Astrocyte (in vitro differentiated cells and primary cell): ENCODE measurements at places on chromosomes 7 and 10. TPM values are rescaled to one million over a fixed set of nuclear protein-coding genes. Genes with fewer than 3 reads are reported as not detected.

The LRRC17 gene
- 61.2 and 63.4 TPM in 2 replicates for total RNA-seq

GRCh38 chr7:115183431-115184057, 261.6 kb downstream of the MDFIC start:
- peak; percentile 72 for DNase-seq

DNA sequence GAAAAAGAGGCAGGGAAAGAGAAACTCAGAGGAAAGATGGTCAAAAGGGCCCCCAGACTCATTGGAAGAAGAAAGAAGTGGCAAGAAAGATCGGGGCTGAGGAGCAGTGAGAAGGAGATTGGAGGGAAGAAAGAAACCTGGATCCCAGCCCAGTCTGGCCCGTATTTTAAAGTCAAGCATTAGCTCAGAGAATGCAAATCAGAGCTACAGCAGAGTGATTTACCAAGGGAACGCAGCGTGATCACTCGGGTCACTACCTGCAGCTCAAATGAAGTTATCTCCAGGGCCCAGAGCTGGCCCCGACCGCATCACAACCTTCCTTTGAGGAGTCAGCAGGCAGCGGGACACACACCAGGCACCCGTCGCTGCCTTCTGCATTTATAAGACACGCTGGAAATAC, 72.8 kb downstream of the CARD11 start:
- no peak for DNase-seq

The TMEM139 gene
- total RNA-seq: 0.20 TPM in 1 of 2 replicates, not detected in the other

GRCh38 chr10:124906551-124907001, 35.3 kb upstream of the ZRANB1 start:
- peak; percentile 92 for DNase-seq

GRCh38 chr7:7565746-7566650, 686 bp upstream of the MIOS start:
- DNase-seq: peak; percentile 3

DNA sequence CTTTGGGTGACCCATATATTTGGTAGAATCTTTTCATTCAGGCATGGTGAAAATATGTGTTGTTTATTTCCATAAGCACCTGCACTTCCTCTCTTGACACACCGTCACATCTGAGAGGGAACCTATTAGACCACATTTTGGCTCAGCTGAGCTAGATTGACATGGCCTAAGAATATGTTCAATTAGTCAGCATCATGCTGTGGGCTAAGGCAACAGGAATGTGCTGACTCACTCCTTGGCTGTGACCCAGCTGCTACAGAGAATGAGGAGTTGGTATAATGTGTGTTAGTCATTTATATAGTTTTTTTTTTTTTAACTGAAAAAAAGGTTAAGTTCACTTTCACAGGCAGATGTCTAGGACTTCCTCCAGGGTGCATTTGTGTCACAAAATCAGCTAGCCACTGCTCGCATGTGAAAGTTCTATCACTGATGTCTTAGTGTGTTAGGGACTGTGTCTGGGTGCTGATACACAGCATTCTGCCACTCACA, 180.6 kb downstream of the SEMA3E start:
- peak; percentile 98 for DNase-seq

The PDE1C gene
- 14.9 and 31.6 TPM in 2 replicates for total RNA-seq

DNA sequence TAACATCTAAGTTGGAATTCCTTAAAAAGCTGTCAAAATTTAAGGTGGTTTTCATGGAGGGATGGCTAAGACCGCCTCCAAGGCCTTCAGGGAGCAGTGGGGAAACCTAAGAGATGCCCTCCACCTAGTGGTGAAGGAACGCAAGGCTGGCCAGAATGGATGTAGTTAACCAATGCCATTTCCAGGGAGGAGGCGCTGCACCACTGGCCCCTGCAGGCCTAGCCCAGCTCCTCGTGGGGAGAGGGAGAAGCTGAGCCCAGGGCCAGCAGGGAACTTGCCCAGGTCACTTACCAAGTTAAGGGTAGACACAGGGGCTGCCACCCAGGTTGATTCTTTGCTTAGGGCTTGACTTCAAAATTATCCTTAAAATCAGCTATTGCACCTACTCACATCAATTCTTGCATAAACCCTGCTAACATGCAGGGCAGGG, 32.0 kb downstream of the FIGNL1 start:
- DNase-seq: peak; percentile 54

DNA sequence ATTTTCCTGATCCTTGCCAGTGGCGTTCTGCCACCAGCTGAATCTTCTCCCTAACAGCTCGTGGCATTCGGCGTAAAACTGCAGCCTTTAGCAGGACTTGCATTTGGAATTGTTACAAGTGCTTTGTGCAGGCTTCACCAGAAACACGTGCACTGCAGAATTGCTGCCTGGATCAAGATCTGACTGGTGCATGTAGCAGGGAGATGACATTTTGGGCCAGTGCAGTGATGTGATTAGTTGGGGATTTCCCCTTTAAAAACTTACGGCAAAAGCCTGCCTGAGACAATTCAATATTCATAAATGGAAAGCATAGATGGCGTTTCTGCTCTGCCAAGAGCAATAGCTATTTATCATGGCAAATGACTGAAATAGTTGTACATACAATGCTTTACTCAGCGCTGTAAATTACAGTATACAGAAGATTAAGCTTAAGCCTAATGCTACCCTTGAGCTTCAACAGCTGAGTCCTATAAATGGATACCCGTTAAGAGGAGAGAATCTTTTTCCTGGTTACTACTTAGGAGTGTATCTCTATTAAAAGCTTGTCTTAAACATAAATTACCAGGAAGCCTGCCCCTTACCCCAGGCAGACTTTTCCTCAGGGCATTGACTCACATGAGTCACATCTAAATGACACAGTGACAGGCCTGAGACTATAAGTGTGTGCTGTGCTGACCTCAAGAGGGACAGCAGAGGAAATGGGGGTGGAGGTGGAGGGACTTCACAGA, 106.3 kb downstream of the ATXN7L1 start:
- peak; percentile 12 for DNase-seq

The SPDYE3 gene
- not detected in 2 replicates for total RNA-seq

DNA sequence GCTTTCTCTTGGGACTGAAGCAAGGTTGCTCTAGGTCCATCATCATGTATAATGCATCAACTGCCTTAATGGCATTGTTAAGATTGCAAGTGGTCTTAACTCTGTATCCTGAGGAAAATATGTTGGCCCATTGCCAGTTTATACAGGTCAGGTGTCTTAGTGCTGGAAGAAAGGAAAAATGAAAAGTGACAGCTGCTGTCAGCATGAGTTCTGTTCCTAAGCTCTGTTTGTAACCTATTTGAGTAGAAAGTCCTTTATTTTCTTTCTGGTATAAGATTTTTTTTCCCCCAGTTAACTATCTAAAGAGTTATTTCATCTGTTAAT, 127.2 kb downstream of the SRI start:
- no peak for DNase-seq

The VIPR2 gene
- 0.43 and 0.68 TPM in 2 replicates for total RNA-seq

DNA sequence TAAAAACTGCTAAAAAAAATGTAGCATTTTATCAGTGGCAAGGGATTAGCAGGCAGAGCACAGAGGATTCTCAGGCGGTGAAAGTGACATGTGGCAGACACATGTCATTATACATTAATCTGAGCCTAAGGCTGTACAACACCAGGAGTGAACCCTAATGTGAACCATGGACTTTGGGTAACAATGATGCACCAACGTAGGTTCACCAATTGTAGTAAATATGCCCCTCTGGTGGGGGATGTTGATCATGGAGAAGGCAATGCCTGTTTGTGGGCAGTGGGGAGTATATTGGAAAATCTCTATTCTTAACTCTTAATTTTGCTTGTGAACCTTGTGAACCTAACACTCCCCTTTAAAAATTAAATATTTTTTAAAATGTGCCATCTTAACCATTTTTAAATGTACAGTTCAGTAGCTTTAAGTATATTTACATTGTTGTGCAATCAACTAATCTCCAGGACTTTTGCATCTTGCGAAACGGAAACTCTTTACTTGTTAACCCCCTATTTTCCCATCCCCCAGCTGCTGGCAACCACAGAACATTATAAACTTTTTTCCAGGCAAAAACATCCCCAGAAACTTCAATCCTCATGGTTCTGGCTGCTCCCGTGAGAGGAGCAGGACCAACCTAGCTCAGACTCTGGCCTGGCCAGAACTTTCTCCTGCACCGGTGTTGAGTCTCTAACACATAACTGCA, 29.9 kb downstream of the LRRC20 start:
- no peak for DNase-seq

The HECW1 gene
- 2.3 and 3.3 TPM in 2 replicates for total RNA-seq

- no peak for DNase-seq
These were observed 33.0 kb downstream of the RALA start for GRCh38 chr7:39656415-39656814.

- no peak for DNase-seq
These were observed 65.4 kb downstream of the SP8 start for GRCh38 chr7:20721086-20721810.

The SLC25A13 gene
- total RNA-seq: 56.0 and 58.1 TPM in 2 replicates

DNA sequence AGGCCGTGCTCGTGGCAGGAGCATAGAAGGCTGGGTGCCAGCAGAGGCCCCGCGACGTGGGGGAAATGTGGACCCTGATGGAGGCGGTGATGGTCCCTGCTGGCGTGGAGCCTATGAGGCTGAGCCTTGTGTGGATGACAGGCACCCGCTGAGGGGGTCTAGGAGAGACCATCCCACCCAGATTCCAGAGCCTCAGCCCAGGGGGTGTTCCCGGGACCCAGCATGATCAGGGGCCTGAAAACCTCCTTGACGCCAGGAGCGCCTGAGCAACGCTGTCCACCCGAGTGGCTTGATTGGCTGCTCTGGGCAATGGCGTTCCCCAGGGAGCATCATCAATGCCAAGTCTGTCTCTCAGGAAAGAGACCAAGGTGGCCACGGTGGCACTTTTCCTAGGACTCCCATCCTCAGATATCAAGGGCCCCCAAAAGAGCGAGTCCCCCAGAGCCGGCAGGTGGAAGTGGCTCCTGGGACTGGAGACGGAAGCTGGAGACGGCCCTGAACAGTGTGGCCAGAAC, 61.1 kb downstream of the PWWP2B start:
- no peak for DNase-seq

DNA sequence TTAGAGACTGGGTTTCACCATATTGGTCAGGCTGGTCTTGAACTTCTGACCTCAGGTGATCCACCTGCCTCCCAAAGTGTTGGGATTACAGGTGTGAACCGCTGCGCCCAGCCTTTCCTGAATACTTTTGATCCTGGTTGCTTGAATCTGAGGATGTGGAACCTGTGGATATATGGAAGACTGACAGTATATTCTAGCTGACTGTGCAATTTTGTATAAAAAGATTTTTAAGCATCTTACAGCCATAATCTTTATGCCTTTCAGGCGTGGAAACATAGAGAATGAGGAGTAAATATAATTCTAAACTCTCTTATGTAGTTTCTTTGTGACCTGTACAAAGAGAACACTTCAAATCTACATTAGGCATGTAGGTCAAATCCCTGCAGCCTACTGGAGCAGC, 16.2 kb downstream of the TSPAN14 start:
- no peak for DNase-seq

DNA sequence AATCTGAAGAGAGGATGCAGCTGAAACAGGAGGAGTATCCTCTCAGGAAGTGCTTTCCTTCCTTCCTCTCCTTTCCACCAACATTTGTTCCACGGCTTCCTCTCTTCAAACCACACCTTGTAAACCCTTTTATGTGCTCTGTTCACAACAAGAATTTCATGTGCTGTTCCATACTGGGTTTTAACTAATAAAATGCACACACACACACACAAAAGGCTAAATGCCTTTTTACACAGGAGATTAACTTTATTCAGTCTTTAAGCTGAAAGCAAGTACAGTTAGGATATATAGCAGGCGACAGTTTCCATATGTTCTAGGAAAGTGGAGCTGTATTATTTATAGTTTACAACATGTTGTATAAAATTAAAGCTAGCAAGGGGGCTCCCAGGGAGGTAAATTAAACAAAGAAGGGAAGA, 106.7 kb downstream of the REEP3 start:
- no peak for DNase-seq

DNA sequence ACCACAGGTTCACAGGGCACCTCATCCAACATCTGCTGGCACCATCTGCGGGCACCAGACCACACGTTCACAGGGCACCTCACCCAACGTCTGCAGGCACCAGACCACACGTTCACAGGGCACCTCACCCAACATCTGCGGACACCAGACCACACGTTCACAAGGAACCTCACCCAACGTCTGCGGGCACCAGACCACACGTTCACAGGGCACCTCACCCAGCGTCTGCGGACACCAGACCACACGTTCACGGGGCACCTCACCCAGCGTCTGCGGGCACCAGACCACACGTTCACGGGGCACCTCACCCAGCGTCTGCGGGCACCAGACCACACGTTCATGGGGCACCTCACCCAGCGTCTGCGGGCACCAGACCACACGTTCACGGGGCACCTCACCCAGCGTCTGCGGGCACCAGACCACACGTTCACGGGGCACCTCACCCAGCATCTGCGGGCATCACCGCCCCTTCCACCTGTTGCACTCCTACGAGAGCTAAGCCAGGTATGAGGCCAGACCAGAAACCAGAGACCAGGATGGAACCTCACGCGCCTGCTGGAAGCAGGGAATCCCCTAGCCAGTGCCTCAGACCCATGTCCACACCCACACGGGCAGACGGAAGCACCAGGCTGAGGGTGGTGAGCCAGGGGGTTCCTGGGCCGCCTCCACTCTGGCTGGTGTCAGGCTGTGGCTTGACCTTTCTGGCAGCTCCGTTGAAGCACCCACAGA, 182.8 kb downstream of the MAD1L1 start:
- no peak for DNase-seq

GRCh38 chr7:2111568-2111967, 121.2 kb downstream of the MAD1L1 start:
- no peak for DNase-seq

DNA sequence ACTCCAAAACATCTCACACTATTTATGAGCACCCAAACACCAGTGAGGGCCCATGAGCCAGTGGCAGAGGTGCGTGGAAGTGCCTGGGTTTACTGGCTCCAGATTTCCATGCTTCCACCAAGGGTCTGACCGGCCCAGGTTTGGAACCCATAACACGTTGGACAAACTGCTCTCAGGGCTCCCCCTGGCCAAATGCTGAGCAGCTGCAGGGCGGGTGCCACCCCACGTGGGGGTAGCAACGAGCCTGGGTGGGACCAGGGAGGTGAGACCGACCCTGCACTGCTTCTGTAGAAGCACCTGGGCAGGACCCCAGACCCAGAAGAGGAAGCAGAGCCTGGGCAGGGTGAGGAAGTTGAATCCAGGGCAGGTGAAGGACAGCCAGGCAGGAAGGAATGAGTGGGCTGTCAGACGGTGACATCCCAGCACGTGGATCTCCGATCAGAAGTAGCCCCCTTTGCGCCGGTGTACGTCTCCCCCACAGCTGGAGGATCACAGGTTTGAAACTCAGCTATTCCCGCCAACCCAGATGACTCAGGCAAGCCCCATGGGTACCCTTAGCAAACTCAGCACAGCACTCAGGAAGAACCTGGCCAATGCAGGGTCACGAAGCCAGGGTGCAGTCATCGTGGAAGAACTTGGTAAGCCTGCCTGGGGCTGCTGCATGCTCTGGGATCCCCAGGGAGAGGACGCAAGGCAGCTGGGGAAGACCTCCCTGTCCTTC, 100.4 kb upstream of the DDC start:
- peak; percentile 39 for DNase-seq

- DNase-seq: peak; percentile 99
These were observed 17.8 kb upstream of the SLC16A12 start for GRCh38 chr10:89553064-89553734.

- DNase-seq: no peak
These were observed 102.1 kb upstream of the ZNF746 start for GRCh38 chr7:149599636-149600206.

GRCh38 chr7:1675036-1675671, 5.1 kb downstream of the ELFN1 start:
- DNase-seq: no peak

- no peak for DNase-seq
These were observed 8.4 kb upstream of the PVRIG start for GRCh38 chr7:100211342-100211780.

The KCNMA1 gene
- total RNA-seq: 43.3 and 45.8 TPM in 2 replicates

The CRYGN gene
- not detected in 2 replicates for total RNA-seq

The TMEM236 gene
- total RNA-seq: 0.14 and 0.43 TPM in 2 replicates
